ENCODE measurements at places on chromosomes 3 and 15.

DNA sequence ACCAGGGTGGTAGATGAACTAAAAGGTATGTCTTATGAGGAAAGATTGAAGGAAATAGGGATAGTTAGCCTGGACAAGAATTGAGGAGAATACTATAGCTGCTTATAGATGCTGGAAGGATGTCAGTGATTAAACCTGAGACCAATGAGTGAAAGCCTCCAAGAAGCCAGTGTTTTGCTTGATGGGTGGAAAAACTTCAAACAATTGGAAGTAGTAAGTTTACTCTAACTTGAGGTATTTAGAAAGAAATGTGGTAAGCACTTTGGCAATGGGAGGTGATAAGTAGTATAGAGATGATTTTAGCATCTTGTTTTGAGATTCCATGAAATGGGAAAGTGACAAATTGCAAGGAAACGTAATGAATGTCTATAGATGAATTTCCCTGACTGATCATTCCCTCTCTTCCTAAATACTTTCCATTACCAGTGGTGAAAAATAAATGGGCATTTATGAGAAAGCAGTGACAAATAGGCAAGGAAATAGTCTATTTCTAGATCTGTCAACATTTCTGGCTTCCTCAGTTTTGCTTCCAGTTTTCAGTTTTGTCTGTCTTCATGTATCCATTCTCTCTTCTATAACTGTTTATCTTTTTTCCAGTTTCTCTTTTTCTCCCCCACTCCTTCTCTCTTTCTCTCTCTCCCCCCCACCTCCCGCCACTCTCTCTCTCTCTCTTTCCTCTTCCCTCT is 19.2 kb downstream of the SLC15A2 start:
- DNase-seq, result no peak

- DNase-seq, result no peak
Measured at GRCh38 chr3:59401924-59402323, 352.1 kb upstream of the CFAP20DC start.

DNA sequence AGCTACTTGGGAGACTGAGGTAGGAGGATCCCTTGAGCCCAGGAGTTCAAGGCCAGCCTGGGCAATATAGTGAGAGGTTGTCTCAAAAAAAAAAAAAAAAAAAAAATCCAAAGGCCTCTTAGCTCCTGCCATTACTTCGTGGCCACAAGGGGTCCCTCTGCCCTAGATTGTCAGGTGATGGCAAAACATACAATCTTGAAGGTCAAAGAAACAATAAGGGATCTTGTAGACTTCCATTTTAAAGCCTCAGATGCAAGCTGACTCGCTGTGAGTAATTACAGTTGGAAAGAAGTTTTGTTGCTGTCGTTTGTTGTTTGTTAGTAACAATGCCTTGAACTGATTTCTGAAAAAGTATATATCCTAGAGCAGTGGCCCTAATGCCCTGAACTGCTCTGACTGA is 55.9 kb upstream of the PLCL2 start:
- no peak for DNase-seq

- DNase-seq, result peak; percentile 75
Measured at GRCh38 chr15:60945196-60945595, 283.9 kb downstream of the RORA start.

GRCh38 chr15:38828031-38828532 is 263.5 kb upstream of the RASGRP1 start:
- DNase-seq, result no peak

GRCh38 chr3:25441234-25441856 is 13.3 kb downstream of the RARB start:
- no peak for DNase-seq

DNA sequence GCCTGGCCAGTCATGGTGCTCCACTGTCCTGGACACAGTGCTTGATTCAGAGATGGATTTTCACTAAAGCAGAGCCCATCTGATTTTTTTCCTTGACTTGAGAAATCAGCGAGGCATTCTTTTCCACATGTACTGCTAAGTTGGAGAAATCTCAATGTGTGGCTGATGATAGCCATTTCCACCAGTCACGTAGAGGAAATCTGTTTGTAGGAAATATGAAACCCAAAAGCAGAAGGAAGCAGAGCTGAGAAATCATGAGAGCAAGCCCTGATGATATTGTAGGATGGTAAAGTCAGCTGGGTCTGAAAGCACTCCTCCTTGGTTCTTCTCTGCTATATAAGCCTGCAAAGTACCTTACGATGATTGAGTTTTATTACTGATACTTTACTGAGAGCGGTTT is 1233.4 kb downstream of the ROBO2 start:
- no peak for DNase-seq

- DNase-seq, result no peak
Measured at GRCh38 chr15:98898122-98898521, 109.5 kb downstream of the PGPEP1L start.

- no peak for DNase-seq
Measured at GRCh38 chr3:72169561-72170472, 384.9 kb upstream of the PROK2 start.

DNA sequence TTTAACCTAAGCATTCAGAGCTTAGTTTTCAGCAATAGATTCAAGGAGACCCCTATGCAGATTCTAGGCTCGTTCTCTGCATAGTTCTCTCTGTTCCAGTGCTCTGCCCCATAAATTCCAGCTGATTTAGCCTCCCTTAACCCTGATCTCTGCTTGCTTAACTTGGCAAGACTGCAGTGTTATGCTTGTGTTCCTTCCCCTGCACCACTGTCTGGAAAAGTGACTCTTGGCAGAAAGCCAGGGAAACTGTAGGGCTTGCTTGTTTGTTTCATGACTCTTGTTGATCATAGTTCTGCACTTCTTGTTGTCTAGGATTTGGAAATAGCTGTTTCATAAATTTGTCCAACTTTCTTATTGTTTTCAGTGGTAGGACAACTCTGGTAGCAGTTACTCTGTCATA is 40.1 kb downstream of the ANAPC13 start:
- DNase-seq, result peak; percentile 34

- DNase-seq, result no peak
Measured at GRCh38 chr3:30302027-30302426, 304.4 kb upstream of the TGFBR2 start.

Measured in NCI-H1105 (cell line).